ENCODE measurements at places on chromosomes 7 and 10.

GRCh38 chr10:61719906-61720305 lies 57.2 kb downstream of the CABCOCO1 start:
- DNase-seq, result no peak

GRCh38 chr7:24685708-24686107 lies 71.6 kb downstream of the GSDME start:
- DNase-seq, result no peak

DNA sequence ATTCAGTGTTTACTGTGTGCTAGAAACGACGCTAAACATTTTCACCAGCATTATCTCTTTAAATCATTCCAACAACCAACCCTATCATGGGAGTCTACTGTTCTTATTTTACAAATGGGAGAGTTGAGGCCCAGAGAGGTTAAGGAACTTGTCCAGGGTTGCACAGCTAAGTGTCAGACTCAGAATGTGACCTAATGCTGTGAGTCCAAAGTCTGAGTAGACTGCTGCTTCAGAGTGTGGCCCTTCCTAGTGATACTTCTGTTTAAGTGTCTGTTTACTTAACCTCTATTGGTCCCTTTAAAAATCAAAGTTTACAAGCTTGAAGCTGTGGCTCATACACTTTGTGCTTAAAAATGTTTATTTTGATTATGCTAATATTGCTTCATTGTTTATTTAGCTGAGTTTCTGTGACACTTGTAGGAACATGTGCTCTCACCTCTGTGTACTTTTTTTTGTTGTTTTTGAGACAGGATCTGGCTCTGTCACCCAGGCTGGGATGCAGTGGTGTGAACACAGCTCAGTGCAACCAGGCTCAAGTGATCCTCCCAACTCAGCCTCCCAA lies 84.4 kb upstream of the SYPL1 start:
- DNase-seq, result no peak

- no peak for DNase-seq
These were observed 33.5 kb upstream of the PDZD8 start for GRCh38 chr10:117408436-117409384.

- no peak for DNase-seq
These were observed 112.6 kb upstream of the ADAM12 start for GRCh38 chr10:126500866-126501265.

- no peak for DNase-seq
These were observed 32.1 kb downstream of the UMAD1 start for GRCh38 chr7:7672545-7673239.

GRCh38 chr7:106938803-106939202 lies 73.7 kb downstream of the PIK3CG start:
- DNase-seq, result no peak

DNA sequence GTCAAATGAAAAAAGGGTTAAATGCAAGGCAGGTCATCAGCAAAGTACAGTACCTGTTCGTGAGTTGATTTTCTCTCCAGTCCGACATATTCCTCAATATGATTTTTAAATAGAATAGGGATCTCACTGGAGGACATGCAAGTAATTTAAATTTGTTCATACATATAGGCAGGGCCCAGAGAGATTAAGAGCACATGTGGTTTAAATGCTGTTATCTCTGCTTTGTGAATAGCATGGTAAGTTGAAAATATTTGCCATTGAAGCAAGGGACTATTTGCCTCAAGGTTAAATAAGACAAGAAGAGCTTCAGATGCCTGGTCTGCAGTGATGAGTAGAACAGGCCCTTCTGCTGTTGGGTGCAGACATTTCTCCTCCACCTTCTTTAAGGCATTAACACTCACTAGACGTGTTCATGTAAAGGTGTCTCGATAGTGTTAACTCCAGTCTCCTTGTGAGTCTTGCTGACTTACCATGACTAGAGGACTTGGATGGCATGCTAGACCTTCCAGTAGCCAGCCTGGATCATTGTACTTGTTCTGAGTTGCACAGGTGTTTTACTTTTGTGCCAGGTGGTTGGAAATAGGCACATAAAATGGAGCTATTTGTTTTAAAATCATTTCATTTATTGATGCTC lies 15.6 kb upstream of the AKR1C3 start:
- no peak for DNase-seq

- DNase-seq, result no peak
These were observed 403.6 kb downstream of the NRG3 start for GRCh38 chr10:82278401-82279182.

DNA sequence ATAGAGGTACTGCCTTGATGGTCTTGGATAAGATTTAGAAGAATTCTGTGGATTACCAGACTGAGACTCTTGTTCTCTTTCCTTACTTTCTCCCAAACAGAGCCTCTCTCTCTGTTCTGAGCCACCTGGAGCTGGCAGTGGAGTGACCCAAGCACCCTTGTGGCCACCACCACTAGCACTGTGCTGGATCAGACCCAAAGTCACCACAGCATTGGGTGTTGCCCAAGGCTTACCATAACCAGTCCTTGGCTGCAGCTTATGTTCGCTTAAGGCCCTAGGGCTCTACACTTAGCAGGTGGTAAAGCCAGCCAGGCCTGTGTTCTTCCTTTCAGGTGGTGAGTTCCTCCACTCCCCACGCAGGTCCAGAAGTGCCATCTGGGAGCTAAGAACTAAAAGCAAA lies 79.8 kb downstream of the SEM1 start:
- DNase-seq, result no peak

DNA sequence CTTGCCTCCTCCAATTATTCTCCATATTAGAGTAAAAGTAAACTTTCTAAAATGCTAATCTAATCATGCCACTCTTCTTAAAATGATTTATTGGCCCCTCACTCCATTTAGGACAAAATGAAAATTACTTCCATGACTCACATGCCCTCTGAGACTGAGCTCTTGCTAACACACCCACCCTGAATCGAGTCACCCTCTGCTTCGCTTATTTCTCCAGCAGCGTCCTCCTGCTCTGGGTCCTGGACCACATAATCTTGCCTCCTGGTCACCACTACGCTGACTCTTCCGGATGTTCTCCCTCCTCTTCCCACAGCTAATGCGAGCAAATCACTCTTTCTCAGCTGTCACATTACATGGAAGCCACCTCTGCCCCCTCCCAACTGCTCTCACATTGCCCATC lies 384.0 kb upstream of the FZD8 start:
- no peak for DNase-seq

DNA sequence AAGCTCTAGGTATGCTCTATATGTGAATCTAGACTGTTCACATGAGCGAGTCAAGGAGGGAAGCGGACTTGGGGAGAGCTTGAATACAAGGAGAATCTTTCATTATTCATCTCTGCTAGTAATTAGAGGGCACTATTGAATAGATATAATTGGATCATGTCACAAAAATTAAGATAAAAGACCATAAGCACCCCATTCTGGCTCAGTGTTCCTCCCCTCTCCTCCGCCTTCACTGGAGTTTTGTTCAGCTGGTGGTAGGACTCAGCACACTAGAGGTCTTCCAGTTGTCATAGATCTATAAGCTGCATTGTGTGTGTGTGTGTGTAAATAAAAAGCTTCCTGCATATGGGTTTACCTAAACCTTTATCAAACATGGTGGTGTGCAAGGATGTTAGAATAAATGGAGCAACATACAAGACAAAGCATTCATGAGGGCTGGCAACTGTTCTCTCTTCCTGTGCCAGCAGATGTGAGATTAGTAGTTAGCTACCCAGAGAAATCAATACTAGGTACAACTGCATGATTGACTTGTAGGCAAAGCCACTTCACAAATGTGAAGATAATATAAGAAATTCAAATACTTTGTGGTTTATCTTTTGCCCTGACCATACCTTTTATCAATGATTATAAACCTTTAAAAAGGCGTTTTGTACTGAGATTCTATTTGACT lies 142.6 kb downstream of the CREB5 start:
- no peak for DNase-seq

- DNase-seq, result no peak
These were observed 63.6 kb downstream of the TES start for GRCh38 chr7:116273918-116274301.

GRCh38 chr7:141704112-141704511 lies 2.1 kb upstream of the DENND11 start:
- no peak for DNase-seq

GRCh38 chr10:120426306-120426705 lies 30.7 kb upstream of the PLPP4 start:
- DNase-seq, result no peak

- DNase-seq, result no peak
These were observed 120.9 kb downstream of the VIPR2 start for GRCh38 chr7:159023746-159024145.

GRCh38 chr7:43244232-43244631 lies 131.8 kb downstream of the HECW1 start:
- DNase-seq, result no peak

DNA sequence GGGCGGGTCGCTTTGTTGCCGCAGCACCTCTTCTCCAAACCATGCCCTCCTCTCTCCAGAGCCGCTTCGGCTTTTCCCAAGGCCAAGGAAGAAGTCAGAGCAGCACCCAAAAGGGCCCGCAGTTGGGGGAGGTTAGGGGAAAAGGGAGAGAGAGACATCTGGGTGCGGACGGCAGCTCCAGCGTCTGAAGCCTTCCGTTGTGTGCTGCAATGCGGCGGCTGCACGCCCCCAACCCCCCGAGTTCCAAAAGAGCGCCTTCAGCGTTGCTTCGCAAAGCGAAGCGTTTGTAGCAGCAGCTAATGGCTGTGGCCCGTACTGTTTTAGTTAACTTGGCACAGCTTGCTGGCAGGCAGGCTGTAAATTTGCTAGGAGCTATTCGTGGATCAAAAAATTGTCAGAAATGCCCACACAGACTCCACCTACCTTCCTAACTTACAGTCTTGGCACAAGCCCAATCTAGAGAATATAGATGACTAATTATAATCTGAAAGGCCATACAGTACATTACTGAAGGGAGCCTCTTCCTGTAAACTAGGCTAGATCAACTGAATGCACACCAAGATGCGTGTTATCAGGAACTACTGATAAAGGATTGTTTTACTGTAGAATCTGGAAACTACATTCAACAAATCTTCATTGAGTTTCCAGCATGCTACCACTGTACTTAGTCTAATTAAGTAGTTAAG lies 1.1 kb upstream of the KBTBD2 start:
- peak; percentile 43 for DNase-seq

DNA sequence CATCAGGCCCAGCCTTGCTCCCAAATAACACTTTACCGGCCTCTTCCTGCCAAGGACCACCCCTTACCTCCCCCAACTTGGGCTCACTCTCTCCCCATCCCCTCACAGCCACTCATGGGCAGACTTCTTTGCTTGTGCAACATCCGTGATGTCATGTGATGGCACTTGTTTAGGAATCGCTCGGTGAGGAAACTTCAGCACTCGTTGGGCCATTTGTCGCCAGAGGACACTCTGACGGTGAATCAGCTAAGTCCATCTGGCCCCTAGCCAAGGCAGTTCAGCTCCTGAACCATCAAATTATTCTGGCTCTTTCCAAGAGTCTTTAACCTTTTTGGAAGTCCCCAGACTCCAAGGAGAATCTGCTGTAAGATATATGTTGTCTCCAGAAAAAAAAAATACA lies 19.2 kb downstream of the BTBD16 start:
- DNase-seq, result no peak

DNA sequence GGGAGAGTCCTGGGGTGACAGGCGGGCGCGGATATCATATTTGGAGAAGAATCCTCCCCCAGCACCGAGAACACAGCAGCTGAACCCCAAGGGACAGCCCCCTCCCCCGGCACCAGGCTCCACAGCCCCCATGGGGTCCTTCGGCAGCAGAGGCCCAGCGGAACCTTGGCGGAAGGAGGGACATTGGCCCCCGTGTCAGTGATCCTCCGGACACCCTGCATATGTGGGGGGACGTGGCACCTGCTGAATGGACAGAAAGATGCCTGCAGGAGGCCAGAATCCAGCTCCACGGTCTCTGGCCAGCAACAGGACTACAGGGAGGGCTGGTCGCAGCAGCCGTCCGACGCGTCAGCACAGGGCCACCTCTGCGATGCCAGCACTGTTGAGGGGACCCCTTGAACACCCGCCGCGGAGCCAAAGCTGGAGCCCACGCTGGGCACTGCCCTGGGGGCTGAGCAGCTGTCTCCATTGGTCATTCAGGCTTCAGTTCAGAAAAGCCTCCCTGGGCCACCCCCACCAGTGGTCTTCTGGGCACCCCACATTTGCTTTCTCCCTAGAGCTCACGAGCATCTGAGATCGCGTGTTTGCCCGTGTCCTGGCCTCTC lies 240.1 kb downstream of the ELFN1 start:
- no peak for DNase-seq

DNA sequence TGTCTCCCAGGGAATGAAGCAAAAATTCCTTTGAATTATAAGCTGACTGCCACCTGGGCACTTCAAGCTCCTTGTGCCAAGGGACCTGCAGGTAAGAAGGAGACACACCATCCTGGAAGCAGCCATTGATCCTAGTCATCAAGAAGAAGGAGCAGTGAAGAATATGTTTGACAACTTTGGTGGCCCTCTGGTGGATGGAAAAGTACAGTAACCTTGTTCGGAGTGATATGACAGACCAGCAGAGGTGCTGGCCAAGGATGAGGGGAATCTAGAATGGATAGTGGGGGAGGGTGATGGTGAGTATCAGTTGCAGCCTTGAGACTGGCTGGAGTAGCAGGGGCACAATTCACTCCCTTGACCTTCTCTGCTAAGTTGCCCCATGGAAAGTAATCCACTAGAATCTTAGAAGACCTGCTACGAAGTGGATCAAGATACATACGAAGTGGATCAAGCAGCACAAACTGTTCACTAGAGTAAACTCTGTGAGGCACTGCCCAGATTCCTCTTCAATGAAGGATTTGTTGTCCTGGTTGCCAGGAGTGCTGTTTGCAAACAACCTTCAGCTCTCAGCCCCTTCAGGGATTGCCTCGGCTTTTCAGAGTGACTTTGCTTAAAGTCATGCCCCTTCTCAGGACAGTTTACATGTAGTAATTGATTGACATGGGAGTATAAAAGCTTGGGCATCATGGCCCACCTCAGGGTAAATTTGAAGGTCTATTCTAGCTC lies 44.8 kb upstream of the ORC5 start:
- DNase-seq, result no peak

GRCh38 chr7:26328498-26329390 lies 37.1 kb downstream of the SNX10 start:
- no peak for DNase-seq

DNA sequence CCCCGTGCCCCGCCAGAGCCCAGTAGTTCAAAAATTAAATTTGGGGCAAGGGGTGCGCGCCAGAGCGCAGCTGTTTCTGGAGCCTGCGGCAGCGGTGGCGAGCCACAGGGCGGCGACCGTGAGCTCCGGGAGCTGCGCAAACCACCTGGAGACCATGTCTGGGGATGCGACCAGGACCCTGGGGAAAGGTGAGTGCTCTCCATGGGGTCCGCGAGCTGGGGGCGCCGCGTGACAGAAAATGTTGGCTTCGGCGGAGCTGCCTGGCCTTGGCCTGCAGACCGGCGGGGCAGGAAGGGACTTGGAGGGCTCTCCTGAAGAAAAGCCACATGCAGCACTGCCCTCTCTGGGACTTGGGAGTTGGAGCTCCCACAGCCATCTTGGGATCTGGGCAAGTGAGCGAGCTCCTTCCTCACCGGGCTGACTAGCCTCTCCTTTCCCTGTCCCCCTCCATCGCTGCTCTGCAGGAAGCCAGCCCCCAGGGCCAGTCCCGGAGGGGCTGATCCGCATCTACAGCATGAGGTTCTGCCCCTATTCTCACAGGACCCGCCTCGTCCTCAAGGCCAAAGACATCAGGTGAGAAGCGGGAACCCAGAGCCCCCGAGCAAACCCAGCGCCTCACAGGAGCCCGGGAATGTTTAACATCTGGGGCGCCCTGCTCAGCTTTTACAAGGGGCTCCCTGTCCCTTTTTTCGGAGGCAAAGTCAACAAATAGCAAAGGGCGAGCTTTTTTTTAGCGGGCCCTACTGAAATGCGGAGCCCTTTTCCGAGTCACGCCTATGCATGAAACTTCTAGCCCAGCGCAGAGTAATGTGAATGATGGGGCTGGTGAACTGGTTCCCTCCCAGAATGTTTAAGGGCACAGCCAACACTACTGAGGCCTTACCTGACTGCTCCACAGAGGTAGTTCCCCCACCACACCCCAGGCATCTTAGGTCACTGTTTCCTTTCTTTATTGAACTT lies 6.1 kb downstream of the GSTO2 start:
- no peak for DNase-seq
